ENCODE measurements at places on chromosomes 2 and 18.

DNA sequence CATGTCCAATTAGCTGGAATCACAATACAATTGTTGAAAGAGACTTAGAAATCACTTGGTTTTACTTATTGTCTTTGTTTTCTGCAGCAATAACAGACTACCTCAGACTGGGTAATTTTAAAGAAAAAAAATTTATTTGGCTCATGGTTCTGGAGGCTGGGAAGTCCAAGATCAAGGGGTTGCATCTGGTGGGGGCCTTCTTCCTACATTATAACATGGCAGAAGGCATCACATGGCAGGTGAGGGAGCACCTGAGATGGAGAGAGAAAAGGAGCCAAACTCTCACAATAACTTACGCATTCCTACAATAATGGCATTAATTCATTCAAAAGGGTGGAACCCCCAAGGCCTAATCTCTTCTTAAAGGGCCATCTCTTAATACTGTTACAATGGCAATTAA, 37.5 kb upstream of the KLHL14 start:
- no peak for DNase-seq

DNA sequence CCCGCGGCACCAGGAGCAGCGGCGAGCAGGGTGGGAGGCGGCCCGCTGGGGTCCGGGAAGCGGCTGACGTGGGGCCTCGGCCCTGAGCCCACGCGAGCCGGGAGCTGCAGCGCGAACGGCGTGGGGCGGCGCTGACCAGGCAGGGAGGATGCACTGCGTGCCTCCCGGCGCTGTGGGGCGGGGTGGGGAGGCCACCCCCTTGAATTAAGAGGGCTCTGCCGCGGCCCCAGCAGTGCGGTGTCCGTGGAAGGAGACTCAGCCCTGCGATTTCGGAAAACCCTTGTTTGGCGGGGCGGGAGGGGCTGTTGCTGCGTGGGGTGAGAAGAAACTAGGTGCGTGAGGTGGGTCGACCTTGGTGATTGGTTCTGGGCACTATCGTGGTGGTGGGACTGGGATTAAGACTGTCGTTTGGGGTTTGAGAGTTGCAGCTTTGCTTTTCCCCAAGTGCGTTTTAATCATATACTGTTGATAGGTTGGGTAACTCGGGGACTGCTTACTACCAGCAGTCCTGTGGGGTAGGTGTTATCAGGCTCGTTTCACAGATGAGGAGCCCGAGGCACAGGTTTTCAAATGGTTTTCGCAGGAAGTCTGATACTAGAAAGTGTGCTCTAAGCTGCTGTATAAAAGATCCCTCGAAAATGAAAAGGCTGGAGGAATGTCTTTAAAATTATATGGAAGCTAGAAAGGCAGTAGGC, 722 bp downstream of the ACSL3 start:
- DNase-seq, result no peak

- DNase-seq, result no peak
Observed at GRCh38 chr2:64938607-64939285, 50.5 kb upstream of the SLC1A4 start.

- DNase-seq, result no peak
Observed at GRCh38 chr18:54440292-54440691, 82.6 kb downstream of the C18orf54 start.

DNA sequence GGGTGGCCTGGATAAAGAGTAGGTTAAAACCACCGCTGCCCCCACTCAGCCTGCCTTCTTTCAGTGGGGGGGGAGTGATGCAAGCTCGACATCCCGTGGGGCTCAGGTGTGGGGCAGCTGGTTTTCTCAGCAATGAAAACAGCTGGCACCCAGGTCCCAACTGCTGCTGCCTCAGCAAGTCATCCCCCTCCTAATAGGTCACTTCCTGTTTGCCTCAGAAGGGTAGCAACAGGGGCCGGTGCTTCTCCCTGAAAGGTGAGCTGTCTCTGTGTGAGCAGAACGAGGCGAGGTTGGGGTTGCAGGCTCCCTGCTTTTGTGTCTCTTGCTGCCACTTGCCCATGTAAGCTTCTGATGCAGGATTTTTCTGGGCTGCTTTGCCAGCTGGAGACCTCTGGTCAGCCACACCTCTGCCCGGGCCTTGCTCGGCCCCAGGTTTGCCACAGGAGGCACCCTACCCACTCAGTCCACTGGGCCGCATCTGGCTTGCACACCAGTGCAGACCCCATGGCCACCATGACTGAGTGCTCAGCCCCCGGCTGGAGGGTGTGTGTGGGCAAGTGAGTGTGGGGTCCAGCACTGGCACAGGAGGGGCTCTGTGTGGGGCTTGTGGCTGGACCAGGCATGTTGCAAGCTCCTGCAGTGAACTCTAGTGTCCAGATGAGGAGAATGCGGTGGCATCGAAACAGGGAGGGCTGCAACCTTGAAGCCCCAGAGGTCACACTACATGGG, 11.5 kb upstream of the ASB1 start:
- no peak for DNase-seq

DNA sequence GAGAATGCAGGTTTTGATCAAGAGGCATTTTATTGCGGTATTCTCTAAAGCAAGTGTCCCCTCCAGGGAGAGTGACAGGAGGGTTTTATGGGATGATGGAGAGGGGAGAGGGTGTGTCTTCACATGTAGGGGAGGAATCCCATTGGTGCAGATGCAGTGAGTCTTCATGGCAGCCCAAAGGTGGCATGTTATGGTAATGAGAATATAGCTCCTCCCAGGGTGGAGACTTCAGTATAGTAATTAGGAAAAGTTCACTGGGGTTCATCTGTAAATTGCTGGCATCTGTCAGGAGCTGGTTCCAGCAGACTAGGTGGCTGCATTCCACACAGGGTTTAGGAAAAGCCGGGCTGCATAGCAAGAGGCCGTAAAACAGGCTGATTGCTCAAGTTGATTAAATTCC, 230.7 kb upstream of the CCDC68 start:
- no peak for DNase-seq

- no peak for DNase-seq
Observed at GRCh38 chr18:62863579-62864001, 148.2 kb downstream of the PHLPP1 start.

DNA sequence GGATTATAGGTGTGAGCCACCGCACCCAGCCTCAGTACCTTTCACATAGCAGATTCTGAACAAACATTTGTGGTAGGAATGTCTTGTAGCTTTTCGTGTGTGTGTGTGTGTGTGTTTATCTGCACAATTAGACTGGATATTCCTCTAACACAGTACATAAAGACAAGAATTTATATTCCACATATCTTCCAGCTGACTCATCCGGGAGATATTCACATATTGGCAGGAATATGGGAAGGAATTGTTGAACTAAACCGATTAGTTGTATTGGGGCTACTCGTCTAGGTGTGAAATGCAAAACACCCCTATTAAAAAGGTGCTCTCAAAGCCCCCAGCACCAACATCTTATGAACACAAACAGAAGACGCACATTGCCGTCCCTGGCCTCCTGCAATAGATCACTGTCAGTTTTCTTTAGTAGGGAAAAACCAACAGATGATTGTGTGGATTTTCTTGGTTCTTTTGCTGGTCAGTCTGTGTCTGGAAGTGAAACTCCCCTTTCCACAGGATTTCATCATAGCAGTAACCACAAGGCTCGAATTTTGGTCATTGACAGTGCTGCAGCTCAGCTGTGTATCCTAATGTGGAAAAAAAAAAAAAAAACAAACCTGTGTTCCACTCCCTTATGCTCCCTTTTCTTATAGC, 208.5 kb upstream of the ACVR2A start:
- DNase-seq, result no peak

GRCh38 chr2:70141902-70142589, 48.8 kb downstream of the C2orf42 start:
- peak; percentile 56 for DNase-seq

DNA sequence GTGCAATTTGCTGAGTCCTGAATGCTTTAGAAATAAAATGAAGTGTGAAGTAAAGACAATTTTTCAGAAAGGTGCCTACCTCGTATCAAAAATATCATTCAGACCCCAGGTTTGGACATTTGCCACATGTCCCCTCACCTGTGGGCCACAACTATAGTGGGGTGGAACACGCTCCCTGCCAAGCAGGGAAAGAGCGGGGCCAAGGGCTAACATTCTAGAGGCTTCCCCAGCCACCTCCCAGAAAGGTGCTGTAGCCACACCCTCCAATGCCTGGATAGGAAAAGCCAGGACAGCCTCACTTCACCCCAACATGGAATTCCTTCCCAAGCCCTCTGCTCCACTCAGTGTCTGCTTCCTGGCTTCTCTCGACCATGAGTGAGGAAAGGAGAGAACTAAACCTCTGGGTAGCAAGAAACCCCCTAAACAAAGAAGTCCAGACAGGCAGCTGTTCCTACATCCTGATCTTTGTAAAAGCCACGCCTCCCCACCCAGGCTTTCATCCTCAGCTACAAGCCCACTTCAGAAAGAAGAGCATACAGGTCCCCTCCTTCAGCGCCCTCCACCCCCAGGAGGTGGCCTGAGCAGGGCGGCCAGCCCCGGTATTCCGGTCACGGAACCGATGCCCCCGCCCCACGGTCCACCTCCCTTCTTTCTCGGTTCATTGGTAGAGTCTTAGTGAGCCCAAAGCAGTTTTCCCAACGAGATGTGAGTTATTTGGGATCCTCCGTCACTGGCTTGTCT, 2.1 kb downstream of the COL6A3 start:
- DNase-seq, result no peak

DNA sequence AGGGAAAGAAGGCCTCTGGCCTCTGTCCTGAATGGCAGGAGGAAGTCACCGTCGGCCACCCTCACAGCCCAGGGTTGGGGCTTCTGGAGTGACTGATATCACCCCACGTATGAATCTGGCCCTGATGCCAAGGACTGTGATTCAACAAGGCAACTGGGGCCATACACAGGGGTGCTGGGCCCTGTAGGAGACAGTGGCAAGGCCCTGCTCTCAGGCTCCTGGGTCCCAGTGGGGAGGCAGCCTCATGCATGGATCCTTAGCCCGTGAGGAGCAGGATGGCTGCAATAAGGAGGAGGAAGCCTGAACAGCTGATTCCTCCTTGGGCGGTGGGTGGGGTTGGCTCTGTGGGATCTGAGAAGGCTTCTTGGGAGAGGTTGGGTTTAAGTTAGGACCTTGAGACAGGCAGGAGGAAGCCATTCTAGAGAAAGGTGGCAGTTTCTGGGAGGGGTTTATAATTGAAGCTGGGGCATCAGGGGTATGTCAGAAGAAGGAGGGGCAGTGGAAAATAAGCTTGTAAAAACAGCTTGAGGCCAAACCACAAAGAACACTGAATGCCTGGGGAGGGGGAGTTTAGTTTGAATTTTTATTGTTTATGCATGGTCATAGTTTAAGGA, 42.8 kb upstream of the LAPTM4A start:
- DNase-seq, result no peak

DNA sequence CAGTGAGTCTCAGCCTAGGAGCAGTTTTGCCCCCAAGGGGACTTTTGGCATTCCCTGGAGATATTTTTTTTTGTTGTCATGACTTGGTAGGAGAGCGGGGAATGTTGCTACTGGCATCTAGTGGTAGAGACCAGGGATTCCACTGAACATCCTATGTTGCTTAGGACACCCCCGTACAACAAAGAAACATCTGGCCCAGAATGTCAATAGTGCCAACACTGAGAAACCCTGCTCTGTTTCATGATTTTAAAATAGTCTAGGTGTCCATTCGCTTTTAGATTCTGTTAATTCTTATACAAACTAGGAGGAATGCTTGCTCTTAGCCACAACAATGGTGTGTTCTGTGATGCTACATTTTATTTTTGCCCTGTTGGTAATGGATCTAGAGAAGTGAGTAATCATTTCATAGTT, 225.8 kb upstream of the SIX3 start:
- DNase-seq, result peak; percentile 28

DNA sequence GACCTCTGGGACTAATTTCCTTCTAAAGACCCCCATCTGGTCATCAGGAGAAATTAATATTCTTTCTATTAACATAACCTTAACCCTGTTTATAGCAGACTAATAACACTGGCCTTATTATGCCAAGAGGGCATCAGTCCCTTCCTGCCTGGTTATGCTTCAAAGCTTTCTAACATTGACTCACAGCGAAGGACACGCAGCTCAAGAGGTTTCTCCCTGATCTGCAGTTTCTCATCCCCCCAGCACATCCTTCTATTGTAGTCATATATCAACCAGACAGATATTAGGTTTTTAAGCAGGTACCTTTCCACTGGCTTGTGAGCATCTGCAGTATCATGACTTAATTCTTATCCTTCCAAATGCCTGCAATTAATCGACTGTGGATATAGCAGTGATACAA, 100.0 kb upstream of the CXCR4 start:
- DNase-seq, result no peak

GRCh38 chr18:63987743-63988142, 17.9 kb downstream of the SERPINB8 start:
- DNase-seq, result no peak

DNA sequence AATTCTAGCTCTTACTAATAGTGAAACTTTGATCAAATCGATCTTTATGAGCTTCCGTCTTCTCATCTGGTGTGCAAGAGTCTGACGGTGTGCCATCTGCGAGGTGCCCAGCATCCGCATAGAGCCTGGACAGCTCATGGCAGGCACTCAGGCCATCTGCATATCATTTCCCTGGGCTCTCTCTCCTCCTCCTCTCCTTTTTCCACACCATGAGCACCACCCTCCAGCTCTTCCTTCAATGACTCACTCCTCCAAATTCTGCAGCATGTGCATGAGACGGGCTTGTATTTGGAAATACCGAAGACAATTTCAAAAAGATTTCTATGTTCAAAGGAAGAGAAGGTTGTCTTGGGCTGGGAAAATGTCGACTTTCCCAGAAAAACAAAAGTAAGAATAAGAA, 161.1 kb downstream of the CCBE1 start:
- DNase-seq, result no peak

DNA sequence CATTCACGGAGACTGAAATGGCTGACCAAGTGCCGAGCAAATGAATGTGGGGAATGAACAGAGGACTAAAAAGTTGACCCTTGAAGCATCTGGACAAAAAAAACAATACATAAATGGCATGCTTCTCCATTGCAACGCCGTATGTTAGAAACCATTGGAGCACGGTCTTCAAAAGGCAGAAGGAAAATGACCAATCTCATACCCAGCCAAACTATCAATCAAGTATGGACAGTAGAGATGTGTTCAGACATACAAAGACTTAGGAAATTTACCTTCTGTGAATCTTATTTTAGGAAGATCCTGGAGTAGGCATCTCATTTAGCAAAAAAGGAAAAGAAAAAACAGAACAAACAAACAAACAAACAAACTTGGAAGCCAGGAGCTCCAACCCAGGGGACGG, 44.5 kb downstream of the HS6ST1 start:
- DNase-seq, result no peak

Measured in NCI-H1105 treated with DMSO at 0.1 percent for 48 hours (cell line).